Stimulated activated CD8-positive, alpha-beta memory T cell treated with anti-CD3 and anti-CD28 coated beads, Interleukin-2, amount 100 ng/mL, for 1 hour (primary cell): ENCODE measurements at places on chromosomes 5 and 9.

GRCh38 chr9:86741311-86742208 lies 205.7 kb downstream of the GAS1 start:
- DNase-seq: no peak

GRCh38 chr9:74681906-74682305 lies 184.8 kb downstream of the RORB start:
- no peak for DNase-seq

- DNase-seq: no peak
Observed at GRCh38 chr9:87447547-87448432, 49.9 kb upstream of the DAPK1 start.

DNA sequence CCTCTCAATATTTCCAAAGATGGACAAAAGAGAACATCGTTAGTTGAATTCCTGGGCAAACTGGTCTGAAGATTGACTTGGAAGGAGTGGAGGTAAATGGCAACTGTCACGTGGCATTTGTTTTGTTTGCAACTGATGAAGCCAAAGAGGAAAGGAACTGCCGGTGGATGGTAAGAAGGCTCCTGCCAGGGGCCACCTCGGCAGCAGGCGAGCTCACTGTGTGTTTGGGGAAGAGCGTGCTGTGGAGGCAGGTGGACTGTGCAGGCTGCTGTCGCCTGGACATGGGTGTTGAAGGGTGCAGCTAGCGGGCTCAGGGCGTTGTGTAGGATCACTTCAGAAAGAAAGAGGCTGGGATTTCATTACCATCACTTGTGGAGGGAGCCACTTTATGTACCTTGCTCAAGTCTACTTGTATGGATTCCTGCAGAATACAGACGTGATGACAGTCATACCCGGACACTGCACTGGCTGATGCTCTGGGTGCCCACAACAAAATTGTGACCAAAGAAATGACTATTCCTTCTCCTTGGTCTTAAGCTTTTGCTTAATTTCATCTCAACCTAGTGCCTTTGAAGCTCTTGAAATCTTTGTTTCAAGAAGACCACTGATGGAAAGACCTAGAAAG lies 72.7 kb downstream of the MAP1B start:
- DNase-seq: no peak

- DNase-seq: no peak
Observed at GRCh38 chr5:94461131-94461530, 157.3 kb downstream of the KIAA0825 start.

DNA sequence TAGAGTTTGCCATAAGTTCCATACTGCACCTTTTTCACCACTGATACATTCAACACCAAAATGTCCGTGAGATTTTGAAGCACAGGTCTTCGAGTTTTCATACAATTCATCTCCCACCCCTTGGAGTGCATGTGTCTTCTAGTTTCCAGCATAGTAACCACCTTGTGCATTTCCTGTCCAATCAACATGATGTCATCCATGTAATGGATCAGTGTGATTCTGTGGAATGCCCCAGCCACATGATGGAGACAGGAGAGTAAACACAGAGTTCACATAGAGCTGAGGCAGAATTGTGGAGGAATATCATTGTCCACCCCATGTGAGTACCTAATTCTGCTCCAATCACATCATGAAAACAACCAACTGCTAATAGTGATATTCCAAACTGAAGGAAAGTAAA lies 441.5 kb upstream of the CDH6 start:
- no peak for DNase-seq

- DNase-seq: no peak
Observed at GRCh38 chr9:14523545-14523944, 169.7 kb downstream of the ZDHHC21 start.

DNA sequence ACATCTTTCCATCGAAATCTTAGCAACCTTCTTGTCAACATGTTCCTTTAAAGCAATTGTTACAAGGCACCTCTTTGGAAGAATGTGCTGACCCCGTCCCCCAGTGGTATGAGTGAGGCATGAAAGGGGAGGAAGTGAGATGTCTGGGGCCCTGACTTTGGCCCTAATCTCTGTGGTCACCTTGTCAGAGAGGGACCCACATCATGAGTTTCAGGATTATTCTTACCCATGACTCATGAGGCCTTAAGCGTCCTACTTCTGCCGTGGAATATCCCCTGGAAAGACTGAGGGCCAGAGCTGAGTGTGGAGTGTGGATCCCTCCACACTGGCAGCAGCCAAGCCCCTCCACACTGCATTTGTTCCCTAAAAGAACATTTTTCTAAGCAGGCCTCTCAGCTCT lies 81.2 kb downstream of the FSTL4 start:
- no peak for DNase-seq

GRCh38 chr9:69460012-69460411 lies 135.0 kb downstream of the ENTREP1 start:
- DNase-seq: no peak

DNA sequence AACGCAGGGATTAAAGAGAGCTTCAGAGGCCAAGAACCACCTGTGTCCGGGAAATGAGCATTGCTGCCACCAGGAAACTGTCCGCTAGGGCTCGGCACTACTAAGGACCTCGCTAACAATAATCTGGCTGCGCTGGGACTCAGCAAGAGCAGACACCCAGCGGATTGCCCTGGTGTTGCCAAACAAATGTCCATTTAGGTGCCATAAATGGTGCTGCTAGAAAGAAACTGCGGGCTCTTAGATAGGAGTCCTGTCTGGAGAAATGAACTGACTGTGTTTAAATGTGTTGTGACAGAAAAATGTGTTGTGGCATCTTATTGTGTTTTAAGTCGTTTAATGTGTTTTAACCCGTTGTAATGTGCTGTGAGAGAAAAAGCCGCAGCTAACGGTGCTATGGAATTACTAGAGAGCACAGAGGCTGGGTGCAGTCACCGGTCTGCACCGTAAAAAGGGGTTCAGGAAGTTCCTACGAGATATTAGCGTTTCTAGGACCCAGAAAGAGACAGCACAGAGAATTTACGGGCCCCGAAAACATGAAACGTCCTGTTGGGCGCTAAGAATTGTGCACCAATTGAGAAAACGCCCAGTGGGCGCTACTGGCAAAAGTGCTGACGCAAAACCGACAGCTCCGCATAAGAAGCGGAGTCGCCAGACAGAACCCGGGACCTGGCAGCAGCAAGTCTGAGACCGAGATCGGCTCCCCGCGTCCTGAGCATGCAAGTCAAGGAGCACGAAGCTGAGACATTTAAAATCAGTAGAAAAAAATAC lies 90.6 kb downstream of the ANXA2R start:
- no peak for DNase-seq

DNA sequence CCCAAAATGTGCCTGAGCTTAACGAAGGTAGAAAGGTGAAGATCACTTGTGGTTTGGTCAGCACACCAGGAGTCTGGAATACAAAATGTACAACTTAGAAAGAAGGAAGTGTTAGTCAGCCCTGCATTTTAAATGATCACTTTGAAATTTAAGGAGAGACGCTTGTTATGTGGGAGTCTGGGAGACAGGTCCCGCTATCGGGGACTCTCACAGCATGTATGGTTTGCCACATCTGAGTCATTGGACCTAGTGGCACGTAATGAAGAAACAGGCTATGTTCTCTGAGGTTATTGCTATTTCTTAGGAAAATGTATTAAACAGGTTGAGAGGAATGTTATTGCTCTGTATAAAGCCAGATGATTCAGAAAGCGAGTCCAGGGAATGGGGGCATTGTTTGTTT lies 2362.5 kb upstream of the WWC1 start:
- no peak for DNase-seq

DNA sequence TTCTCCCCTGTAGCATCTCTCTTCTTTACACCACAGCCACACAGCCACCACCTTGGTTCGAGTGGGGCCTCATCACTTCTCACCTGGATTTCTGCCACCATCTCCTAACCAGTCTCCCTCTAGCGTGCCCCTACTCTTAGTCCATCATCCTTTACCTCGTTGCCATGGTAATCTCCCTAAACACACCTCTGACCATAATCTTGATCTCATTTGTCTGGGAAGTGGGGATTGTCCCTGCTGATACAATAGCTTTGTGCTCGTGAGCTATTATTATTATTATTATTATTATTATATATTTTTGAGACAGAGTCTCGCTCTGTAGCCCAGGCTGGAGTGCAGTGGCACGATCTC lies 76.5 kb upstream of the HSPA9 start:
- DNase-seq: no peak

GRCh38 chr5:97425511-97425910 lies 242.5 kb upstream of the RIOK2 start:
- no peak for DNase-seq

- DNase-seq: no peak
Observed at GRCh38 chr5:6480133-6481051, 31.7 kb downstream of the UBE2QL1 start.

DNA sequence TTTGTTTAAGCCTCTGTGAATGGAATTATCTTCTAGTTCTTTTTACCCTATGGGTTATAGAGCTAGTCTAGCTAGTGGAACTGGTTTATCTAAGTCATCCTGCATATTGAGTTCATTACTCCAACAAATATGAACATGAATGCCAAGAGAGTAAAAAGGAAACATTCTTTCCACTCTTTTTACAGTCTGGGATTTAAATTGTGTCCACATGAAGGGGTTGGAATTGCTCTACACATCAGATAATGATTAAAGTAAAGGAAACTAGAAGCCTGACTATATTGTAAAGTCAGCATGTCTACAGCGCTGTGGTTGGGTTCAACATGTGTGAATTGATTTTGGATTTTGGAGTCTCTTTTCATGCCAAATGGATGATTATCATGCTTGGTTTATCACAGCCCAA lies 173.1 kb downstream of the CCDC171 start:
- no peak for DNase-seq

DNA sequence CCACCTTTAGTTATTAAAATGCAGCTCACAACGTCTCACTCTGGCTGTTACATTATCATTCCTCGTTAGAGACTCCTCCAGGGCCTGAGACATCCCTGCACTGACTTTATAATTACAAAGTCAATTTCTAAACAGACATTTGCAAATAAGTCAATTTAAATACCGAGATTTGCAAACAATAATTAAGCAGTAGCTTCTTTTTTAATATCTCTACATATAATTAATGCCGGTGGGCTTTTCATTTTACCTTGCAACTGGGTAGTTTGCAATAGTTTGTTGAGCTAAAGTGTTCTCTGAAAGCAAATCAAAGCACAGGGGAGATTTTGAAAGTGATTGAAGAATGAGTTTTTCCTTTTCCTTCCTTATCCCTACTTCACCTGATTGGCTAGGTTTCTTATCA lies 154.4 kb downstream of the TLR4 start:
- DNase-seq: no peak

GRCh38 chr9:36865731-36866635 lies 168.1 kb downstream of the PAX5 start:
- DNase-seq: no peak

DNA sequence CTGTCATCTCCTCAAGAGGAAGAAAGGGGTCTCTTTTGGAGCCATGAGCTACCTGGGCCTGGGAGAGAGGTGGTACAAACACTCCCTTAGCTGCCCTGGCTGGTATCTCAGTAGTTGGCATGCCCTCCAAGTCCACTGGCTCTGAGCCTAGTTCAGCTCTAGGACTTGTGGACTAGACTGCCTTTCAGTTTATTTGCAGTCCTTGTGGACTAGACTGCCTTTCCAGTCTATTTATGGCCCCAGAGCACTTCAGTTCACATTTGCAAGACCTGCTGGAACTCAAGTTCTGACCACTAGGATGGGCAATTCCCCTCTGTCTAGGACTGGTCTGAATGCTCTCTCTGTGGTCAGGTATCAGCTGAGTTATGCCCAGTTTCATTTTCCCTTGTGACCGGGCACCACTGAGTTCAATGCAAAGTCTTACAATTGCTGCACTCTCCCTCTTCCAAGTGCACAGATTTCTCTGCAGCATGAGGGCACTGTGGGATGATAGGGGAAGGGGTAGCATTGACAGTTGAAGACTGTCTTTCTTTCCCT lies 1019.0 kb downstream of the TAF11L14 start:
- DNase-seq: no peak

DNA sequence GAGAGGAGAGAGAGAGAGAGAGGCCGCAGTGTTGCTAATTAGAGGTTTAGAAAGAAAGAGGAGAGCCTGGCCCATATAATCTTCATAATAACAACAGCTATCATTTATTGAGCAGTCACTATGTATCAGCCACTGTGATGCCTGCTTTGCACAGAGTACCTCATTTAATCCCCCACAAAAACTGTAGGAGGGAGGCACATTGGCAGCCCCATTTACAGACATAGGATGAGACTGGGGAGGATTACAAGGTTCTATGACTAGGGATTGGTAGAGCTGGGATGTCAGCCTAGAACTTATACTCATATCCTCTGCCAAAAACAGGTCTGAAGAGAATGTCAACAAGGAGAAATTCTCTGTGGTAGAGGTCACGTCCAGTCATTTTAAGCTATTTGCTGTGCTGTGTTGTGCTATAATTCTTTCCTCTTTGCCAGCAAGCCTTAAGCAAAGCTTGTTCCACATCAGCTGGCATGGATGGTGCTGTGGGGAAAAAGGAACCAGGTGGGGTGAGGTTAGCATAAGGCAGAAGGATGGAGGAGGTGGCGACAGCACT lies 6.7 kb upstream of the GCNT4 start:
- no peak for DNase-seq

GRCh38 chr9:68574150-68574549 lies 33.5 kb upstream of the TMEM252 start:
- no peak for DNase-seq

- no peak for DNase-seq
Observed at GRCh38 chr5:142175461-142176142, 67.0 kb downstream of the NDFIP1 start.

DNA sequence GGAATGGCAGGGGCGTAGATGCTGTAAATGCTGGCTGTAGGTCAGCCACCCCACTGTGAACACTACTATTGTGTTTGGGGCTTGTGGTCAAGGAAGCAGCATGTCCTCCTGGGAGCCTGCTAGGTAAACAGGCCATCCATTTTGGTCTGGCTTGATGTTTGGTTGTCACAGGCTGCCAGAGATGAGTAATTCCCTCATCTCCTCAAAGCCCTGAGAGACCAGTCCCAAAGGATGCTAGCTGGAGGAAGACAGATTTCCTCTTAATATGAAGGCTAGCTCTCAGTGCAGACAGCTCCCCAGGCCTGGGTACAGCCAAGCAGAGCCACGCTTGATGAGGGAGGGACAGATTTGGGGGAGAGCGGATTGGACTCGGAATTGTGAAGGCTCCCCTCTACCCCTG lies 72.5 kb upstream of the MAP1B start:
- DNase-seq: no peak

DNA sequence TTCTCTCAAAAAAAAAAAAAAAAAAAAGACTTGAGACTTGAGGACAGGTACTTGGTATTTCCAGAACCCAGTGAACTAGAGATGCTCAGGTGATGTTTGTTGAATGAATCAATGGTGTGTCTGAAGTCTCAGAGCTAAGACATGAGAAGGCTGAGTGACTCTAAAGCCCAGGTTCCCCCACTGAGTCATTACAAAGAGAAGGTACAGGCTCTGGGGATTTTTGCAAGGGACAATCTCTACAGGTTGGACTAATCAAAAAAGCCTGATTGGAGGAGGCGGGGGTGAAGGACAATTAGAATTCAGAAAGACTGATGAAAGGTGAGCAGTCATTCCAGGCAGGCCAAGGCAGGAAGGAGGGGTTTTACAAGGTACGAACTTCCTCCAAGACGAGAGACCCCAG lies 8.2 kb upstream of the FABP6 start:
- no peak for DNase-seq

GRCh38 chr9:124238546-124239140 lies 19.1 kb upstream of the NEK6 start:
- no peak for DNase-seq

GRCh38 chr5:65194871-65195270 lies 286.8 kb downstream of the ADAMTS6 start:
- DNase-seq: no peak

- no peak for DNase-seq
Observed at GRCh38 chr5:150789943-150790611, 11.5 kb downstream of the SMIM3 start.

- DNase-seq: no peak
Observed at GRCh38 chr9:126523611-126524111, 90.1 kb upstream of the LMX1B start.

GRCh38 chr9:134187110-134187531 lies 22.8 kb upstream of the RNU6ATAC start:
- DNase-seq: no peak
